ENCODE measurements at places on chromosomes 3 and 15.

DNA sequence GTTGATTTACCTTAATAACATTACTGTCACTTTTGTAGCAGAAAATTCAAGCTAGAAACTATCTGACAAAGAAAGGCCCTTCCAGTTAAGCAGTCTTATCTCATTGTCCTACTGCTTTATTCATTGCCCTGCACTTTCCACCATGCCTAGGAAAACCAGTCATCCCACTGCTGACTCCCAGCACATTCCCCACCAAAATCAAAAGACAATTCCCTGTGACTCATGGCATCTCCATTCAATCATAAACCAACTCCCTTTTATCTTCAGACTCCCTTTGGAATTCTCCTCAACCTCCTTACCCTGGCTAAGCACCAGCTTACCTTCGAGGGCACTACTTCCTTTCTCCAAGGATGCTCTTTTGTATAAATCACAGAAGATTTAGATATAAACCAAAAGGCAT is 184.3 kb downstream of the PLCH1 start:
- DNase-seq = no peak
- no peaks in the 10 kb centered on the region for H3K27me3 ChIP-seq
- H3K36me3 ChIP-seq = no peaks in the 10 kb centered on the region
- no peak overlapping the region for H3K27ac ChIP-seq

GRCh38 chr3:129485721-129486663 is 42.4 kb upstream of the RHO start:
- peaks cover 29% of the 10 kb centered on the region for H3K4me1 ChIP-seq
- no peak overlapping the region for H3K4me3 ChIP-seq
- H3K36me3 ChIP-seq = peaks cover 2% of the 10 kb centered on the region
- H3K27ac ChIP-seq = peak overlapping the region; percentile 72

DNA sequence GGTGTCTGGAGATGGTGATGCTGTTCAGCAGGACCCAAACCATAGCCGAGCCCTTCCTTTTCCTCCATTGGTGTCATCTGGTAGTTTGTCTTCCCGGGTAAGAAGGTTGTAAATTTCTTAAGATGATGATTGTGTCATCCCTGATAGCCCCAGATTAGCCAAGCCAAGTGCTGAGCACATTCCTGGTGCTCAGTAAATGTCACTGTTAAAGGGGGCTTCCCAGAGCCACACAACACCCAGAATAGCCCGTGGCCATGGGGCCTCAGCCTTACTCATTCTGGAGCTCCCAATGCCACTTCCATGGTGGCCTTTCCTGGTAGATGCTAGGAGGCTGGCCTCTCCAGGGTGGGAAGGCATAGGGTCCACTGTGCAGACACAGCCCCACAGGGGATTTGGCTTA is 4.6 kb upstream of the PLA2G4B start:
- H3K27me3 ChIP-seq = no peaks in the 10 kb centered on the region
- no peak overlapping the region for H3K4me3 ChIP-seq
- no peak overlapping the region for H3K27ac ChIP-seq
- no peaks in the 10 kb centered on the region for H3K4me1 ChIP-seq
- peaks cover 3% of the 10 kb centered on the region for H3K36me3 ChIP-seq

DNA sequence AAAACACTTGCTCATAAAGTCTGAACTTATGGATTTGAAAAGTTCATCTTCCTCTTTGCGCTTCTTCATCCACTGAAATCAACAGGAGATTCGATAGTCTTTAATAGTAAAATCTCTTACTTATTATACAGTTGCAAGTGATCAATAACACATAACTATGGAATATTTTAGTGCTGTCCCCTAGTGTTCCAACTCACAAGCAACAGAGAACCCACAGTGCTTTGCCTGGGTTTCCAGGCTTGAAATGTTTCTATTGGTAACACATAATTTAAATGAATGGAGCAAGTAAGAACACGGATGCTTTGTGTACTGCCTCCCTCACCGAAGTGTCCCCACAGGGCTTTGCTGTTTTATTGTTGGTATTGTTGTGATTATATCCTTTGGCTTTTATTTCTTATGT is 93.5 kb downstream of the WDR72 start:
- H3K4me3 ChIP-seq = no peak overlapping the region
- no peaks in the 10 kb centered on the region for H3K27me3 ChIP-seq
- no peak for DNase-seq
- H3K36me3 ChIP-seq = no peaks in the 10 kb centered on the region
- no peak overlapping the region for H3K27ac ChIP-seq
- no peaks in the 10 kb centered on the region for H3K4me1 ChIP-seq

DNA sequence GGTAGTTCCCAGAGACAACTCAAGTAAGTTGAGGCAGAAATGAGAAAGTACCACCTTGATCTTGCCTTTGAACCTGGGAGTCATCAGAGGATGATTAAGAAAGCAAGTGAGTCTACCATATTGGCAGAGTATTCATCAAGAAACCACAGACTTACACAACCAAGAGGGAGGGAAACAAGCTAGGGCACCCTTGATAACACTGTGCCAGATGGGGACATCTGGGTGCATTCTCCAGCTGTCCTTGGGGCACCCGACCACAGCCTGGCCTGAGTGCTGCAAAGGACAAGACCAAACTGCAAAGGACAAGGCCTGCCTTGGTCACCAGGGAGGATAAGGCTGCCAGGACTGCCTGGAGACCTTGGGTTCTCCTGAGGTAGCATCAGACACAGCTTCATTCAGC is 553.6 kb downstream of the EPHB1 start:
- H3K36me3 ChIP-seq = no peaks in the 10 kb centered on the region
- no peak overlapping the region for H3K4me3 ChIP-seq
- H3K27ac ChIP-seq = no peak overlapping the region
- H3K4me1 ChIP-seq = no peaks in the 10 kb centered on the region

GRCh38 chr15:47990821-47991220 is 130.0 kb upstream of the SLC24A5 start:
- no peak overlapping the region for H3K27ac ChIP-seq
- H3K4me1 ChIP-seq = no peaks in the 10 kb centered on the region
- H3K36me3 ChIP-seq = no peaks in the 10 kb centered on the region
- no peak overlapping the region for H3K4me3 ChIP-seq
- DNase-seq = no peak

DNA sequence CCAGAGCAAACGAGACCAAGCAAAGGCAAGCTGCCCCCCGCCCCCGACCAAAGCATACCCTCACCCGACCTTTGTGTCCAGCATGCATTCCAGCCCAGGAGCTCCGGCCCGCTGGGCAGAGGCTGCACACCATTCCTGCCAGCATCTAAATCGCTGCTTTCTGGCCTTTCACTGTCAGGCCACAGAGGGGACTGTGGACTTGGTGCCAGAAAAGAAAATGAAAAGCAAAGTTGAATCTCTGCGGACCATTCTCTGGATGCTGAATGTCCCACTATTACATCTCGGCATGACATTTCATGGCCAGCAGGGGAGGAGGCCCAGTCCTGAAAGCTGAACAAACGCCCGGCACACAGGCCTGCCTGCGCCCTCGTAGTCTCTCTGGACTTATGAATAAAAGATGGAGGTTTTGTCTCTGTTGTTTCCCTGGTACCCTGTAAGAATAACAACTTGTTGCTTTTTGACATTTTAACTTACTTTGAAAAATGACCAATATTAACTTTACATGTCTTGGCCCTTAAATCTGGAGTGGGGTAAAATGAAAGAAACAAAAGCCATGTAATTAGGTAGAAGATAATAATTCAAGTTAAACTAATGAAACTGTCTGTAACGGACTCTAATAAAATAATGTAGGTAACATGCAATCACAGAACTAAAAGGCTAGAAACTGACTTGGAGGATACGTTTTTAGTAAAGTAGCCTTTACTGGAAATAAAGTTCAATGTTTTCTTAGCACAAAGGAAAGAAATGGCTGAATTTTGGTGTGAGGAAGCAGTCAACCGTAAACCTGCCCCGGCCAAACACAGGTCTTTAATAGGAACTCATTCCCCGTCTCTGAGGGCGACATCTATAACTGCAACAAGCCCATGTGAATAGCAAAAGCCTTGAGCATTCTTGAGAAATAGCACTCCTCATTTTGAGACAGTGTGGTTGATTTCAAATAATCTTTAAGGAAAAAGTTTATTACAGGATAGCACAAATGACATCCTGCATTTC is 12.7 kb downstream of the IL17RD start:
- H3K27ac ChIP-seq = no peak overlapping the region
- H3K4me3 ChIP-seq = no peak overlapping the region
- DNase-seq = no peak
- H3K4me1 ChIP-seq = no peaks in the 10 kb centered on the region

- H3K4me1 ChIP-seq = no peaks in the 10 kb centered on the region
- no peak overlapping the region for H3K4me3 ChIP-seq
Measured at GRCh38 chr3:81302045-81302444, 459.4 kb downstream of the GBE1 start.

GRCh38 chr3:188270423-188270972 is 116.5 kb downstream of the LPP start:
- H3K27me3 ChIP-seq = no peaks in the 10 kb centered on the region
- H3K27ac ChIP-seq = peak overlapping the region; percentile 96
- no peak overlapping the region for H3K4me3 ChIP-seq
- H3K36me3 ChIP-seq = no peaks in the 10 kb centered on the region
- peaks cover 45% of the 10 kb centered on the region for H3K4me1 ChIP-seq
